CD4-positive, alpha-beta T cell (primary cell): ENCODE measurements at places on chromosomes 5 and 9.

- DNase-seq, result no peak
These were observed 30.0 kb upstream of the ZNF366 start for GRCh38 chr5:72537166-72537565.

DNA sequence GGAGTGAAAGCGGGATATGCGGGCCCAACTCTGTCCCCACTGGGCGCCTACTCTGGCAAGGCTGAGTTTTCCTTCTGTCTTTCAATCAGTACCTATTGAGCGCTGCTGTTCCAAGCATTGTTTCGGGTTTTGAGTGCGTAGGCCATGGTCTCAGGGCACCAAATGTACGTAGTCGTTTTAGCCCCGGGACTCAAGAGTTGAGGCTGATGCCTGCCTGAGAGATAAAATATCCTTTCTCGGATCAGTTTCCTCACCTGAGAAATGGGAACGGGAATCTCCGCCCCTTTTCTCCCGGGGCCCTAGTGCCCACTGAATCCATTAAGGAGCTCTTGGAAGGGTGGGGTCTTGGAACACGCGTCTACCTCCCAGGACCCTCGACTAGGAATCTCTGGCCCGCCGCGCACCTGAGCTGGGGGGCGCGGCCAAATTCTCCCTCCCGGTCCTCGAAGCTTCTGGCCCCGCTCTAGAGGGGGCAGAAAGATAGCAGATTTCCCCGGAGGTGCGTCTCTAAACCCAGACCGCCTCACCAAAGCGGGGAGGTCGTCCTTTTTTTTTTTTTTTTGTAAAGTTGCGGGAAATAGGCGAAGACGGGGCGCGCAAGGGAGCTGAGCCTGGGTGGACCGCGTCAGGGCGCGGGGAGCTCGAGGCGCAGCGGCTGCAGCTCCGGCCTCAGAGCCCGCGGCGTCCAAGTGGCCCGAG is 494 bp upstream of the CXXC5 start:
- DNase-seq, result no peak

DNA sequence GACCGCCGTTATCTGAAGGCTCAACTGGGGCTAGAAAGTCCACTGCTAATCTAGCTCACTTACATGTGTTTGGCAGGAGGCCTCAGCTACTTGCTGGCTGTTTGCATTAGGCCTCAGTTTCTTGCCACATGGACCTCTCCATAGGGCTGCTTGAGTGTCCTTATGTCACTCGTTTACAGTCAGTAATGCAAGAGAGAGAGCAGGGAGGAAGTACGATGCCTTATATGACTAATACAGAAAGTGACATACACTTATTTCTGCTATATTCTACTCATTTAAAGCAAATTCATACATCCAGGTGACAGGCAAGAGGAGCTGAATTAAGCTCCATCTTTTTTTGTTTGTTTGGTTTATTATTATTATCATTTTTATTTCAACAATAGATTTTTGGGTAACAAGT is 179.6 kb downstream of the LURAP1L start:
- DNase-seq, result no peak

- no peak for DNase-seq
These were observed 58.6 kb downstream of the GPBP1 start for GRCh38 chr5:57232293-57233033.

GRCh38 chr9:37486616-37487548 is 1.1 kb downstream of the POLR1E start:
- no peak for DNase-seq

DNA sequence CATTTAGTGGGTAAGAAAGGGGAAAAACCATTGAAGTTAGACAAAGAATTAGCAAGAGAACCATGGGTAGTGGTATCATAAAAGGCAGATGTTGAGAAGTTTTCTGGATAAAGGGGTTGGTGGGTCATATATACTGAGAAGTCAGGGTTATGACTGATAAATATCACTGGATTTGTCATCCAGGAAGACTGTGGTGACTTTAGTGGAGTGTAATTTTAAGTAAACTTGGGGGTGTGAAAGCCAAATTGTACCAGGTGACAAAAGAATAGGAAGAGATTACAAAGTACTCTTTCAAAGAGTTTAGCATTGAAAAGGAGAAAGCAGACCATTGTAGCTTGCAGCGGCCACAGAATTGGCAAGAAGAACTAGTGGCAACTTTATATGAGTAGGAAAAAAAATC is 315.2 kb upstream of the DMAC1 start:
- no peak for DNase-seq

- DNase-seq, result no peak
These were observed 207.7 kb downstream of the PIK3R1 start for GRCh38 chr5:68423154-68423811.

- DNase-seq, result no peak
These were observed 9.0 kb downstream of the RALGDS start for GRCh38 chr9:133111808-133112662.

DNA sequence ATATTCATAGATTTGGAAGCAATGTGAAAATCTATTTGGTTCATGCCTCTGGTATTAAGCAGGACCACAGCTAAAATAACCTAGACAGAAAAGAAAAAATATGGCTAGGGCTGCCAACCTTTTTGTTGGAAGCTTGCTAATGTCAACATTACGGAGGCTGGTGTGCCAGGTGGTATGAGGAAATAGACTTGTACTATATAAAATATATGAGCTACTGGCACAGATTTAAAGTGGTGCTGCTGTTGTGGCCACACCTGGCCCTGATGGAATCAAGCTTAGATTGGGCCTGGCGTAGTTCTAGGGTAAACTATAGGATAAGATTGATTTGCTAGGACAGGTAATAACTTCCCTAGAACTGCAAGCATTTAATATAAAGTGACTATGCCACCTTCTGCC is 10.6 kb upstream of the PARP8 start:
- no peak for DNase-seq

- no peak for DNase-seq
These were observed 121.2 kb downstream of the PTTG1 start for GRCh38 chr5:160542840-160543239.

DNA sequence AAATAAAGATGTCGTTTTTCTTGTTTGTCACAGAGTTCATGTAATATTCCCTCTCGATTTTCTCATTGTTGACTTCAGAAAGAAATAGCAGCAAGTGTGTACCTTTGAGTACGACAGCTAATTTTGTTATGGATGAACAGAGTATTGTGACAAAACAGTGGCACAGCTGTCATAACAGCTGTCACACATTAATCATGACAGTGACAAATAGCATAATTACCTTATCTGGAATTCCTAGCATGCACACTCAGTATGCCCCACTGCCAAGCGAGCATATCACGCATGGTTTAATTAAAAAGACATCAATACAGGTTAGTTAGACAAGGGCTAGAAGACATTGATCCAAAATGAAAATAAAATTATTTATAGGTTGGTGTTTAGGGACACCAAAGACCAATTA is 375.1 kb downstream of the SPATA31D1 start:
- DNase-seq, result no peak

- peak; percentile 69 for DNase-seq
These were observed 5.5 kb downstream of the IL31RA start for GRCh38 chr5:55856516-55857246.

DNA sequence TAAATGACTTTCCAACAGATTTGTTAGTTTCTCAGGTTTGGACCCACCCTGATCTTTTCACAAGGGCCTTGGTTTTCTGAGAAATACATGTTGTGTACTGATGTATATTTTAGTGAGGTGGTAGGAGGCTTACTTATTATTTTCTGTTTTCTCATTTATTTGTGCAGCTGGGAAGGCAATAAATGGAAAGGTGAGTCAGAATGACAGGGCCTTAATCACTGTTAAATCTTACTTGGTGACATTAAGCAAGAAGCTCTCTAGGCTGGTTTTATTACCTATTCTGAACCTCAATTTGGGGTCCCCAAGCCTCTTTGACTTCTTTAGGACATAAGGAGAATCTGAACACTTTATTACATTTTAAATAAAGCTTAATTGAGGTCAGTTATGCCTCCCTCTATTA is 214.0 kb upstream of the DAB2 start:
- DNase-seq, result no peak

GRCh38 chr5:148967783-148968182 is 95.1 kb downstream of the SH3TC2 start:
- no peak for DNase-seq

DNA sequence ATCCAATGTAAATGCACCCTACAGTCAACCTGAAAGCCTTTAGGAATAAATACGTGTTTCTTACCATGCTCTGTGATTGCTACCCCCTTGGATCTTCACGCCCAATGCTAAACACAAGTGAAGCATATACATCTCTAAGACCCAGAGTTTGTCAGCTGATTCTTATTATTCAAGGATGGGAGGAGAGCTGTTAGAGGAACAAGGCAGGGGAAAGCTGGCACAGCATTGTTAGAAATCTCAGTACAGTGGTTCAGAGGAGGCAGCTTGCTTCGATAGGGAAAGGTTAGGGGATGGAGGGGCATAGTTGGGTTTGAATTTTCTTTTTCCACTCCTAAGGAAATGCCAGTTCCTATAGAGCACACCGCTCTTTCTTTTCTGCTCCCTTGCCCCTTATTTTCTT is 16.7 kb upstream of the TAF11L2 start:
- no peak for DNase-seq

DNA sequence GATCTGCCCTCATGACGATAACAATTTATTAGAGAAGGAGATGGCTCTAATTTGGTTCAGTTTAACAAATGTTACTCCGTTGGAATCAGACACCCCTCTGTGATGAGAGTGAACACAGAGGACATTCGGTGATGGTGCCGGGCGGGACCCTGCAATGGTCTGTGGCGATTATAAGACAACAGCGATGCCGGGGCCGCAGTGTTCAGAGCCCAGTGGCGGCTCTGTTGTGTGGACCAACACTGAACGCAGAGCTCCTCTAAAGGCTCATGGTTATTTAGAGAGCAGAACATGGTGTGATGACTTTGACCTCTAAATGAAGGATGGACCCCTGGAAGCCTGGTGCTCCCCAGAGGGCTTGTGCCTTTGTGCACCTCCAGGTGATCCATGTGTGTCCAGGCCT is 21.2 kb downstream of the UBE2QL1 start:
- no peak for DNase-seq

DNA sequence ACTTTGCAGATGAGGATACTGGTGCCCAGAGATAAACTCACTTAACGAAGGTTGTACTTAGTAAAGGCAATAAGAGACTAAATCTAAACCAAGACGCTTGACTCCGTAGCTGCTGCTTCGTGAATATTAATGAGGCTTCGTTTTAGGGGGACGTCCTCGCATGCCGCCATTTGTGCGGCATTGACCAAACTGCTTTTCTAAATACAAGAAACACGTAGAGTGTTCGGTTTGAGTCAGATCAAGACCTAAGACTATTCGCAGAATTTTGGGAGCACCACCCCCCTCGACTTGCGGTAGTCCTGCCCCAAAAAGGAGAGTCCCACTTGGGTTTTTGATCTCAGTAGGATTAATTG is 1.1 kb downstream of the NPM1 start:
- DNase-seq, result no peak

- no peak for DNase-seq
These were observed 75.3 kb upstream of the TBCA start for GRCh38 chr5:77851176-77852067.

DNA sequence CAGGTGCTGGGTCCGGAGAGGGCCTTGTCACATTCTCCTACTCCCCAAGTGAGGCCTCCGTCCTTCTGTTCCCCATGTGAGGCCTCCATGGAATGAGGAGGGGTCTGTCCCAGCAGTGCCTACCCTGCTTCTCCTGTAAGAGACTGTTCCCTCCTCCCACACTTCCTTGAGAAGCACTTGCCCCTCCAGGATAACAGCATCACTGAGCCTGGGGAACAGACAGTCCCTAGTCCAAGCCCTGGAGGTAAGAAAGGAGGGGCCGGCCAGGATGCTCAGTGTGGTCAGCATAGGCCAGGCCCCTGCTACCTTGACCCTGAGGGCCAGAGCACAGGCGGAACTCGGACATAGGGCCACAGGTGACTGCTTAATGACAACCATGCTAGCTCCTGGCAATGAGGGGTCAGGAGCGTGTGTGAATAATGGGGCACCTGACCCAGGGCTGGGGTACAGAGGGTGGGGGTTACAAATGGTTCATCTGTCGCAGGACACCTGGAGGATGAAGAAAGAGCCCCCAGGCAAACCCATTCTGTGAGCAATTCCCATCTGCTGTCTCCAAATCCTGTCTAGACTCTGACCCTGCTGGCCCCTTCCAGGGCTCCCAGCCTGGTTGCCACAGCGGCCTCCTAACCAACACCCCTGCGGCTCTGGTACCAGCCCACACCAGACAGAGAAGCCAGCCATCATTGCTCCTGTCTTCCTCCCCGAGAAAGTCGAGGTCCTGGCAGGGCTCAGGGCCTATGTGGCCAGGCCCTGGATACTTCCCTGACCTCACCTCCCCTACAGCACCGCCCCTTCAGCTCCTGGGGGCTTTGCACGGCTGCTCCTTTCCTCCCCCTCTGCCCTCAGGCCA is 20.3 kb downstream of the RALGDS start:
- DNase-seq, result no peak

DNA sequence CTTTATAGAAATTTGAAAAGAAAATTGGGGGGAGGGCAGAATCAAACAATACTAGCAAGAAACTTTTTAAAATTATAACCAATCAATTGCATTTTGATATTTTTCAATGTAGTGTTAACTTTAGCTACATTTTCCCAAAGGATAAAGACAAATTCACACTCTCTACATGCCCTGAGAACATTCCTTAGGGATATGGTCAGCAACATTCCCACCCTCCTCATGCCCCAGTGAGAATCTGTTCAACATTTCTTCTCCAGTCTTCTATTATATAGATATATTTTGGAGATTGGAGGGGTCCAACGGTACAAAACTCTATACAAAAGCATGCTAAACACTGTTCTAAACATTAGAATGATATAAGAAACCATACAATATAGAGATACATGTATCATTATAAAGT is 11.6 kb upstream of the PRR16 start:
- DNase-seq, result no peak

DNA sequence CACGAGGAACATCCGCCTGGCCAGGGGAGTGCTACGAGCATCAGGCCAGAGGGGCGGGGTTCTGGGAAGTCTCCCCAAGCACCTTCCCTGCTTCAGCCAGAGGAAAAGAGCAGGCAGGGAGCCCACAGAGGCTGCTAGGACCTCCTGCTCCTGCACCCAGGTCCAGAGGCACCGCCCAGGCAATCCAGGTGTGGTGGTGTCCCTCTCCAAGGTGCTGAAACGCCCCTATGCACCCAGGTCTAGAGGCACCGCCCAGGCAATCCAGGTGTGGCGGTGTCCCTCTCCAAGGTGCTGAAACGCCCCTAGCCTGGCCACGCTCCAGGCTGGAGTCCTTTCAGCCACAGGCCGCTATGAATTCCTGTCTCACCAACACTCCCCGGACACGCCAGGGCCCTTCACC is 10.7 kb upstream of the UBAC1 start:
- peak; percentile 80 for DNase-seq

DNA sequence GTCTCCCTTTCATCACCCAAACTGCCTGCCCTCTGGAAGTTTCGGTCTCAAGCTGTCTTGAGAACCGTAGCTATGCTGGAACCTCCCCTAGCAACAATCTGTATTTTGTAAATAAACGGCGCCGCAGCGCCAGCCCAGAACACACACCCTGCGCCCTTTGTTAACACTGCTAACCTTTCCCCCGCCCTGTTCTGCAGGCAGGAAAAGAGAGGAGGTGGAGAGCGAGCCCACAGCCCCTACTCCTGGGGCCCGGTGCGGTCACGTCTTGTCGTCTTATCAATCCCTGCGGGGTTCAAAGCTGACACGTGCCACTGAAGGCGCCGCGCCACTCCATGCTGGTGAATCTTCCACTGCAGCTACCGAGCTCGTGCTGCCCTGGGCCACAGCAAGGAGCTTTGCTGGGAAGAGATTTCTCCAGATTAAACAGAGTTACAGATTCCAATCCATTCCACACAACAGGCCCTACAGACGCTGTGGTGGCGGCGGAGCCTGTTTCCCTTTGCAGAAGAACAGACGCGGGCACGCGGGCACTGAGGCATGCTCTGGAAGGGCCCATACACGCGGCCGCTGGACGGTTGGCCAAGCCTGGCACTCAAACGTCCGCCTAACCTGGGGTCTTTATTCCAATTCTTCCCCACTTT is 25.3 kb downstream of the ZDHHC11B start:
- peak; percentile 81 for DNase-seq
